Activated CD8-positive, alpha-beta T cell treated with anti-CD3 and anti-CD28 coated beads, Interleukin-2, amount 10 ng/mL, durations not matched to agents 7 days and 5 days (primary cell): ENCODE measurements at places on chromosomes 16 and 17. TPM values are rescaled to one million over a fixed set of nuclear protein-coding genes. Genes with fewer than 3 reads are reported as not detected.
A peak's percentile ranks its signal among the peaks of the same experiment; 100 is the strongest.

ABAT gene
- total RNA-seq, result 2.9 TPM

DNA sequence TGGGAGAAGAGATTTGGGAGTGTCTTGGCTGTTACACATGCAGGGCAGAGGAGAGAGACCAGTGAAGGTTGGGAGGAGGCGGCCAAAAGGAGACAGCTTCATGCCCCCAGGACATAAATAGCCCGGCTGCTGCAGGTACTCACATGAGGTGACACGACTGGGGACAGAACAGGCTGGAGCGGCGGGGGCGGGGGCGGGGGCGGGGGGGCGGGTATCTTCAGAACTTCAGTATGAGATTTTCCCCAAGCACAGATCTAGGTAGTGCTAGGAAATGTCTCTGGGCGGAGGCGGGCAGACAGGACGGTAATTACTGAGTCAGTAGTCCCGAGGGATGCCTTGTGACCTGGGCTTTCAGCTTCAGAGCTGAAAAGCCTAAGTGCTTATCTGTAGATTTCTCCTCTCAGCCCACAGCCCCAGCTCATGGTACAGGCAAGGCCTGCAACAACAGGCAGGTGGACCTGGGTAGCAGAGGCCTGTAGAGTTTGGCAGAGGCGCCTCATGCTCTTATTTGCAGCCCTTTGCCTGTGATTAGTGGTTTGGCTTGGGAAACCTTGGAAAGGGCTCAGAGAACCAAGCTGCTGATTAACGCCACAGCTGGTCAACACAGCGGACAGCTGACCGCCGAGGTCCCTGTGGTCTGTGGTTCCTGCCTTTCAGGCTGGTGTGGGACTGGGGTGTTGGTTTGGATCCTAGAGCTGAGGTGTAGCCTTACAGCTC is 24.5 kb downstream of the UNK start:
- H3K27ac ChIP-seq, result no peak overlapping the region
- H3K4me3 ChIP-seq, result no peak overlapping the region
- H3K27me3 ChIP-seq, result no peaks in the 10 kb centered on the region
- H3K36me3 ChIP-seq, result peaks cover 11% of the 10 kb centered on the region

NT5M gene
- total RNA-seq, result 9.0 TPM

DNA sequence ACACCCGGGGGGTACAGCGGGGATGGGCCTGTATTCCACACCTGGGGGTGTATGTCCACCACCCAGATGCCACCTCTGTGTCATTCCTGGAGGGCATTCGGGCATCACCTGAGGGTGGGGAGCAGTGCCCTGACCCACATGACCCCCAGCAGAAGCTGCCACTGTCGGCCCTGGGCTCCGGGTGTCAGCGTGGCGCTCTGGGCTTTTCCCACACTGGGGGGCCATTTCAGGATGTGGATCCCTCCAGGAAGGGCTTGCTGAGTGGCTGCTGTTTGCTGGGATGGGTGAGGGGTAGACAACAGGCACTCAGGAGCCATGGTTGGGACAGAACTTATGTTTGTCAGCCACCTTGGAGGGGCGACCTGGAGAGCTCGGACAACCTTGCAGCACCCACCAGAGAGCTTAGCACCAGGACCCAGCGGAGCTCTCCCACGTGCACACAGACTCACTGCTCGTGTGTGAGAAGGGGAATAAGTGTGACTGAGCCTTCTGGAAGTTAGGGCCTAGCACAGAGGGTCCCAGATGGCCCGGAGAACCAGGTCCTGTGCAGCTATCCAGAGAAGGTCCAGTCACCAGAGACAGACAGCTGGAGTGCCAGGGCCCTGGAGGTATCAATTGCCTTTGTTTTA is 102.7 kb downstream of the METRNL start:
- peak; percentile 15 for DNase-seq
- no peak overlapping the region for H3K27ac ChIP-seq
- no peak overlapping the region for H3K4me3 ChIP-seq
- H3K4me1 ChIP-seq, result no peaks in the 10 kb centered on the region
- no peaks in the 10 kb centered on the region for H3K36me3 ChIP-seq
- H3K27me3 ChIP-seq, result peaks cover 7% of the 10 kb centered on the region

DNA sequence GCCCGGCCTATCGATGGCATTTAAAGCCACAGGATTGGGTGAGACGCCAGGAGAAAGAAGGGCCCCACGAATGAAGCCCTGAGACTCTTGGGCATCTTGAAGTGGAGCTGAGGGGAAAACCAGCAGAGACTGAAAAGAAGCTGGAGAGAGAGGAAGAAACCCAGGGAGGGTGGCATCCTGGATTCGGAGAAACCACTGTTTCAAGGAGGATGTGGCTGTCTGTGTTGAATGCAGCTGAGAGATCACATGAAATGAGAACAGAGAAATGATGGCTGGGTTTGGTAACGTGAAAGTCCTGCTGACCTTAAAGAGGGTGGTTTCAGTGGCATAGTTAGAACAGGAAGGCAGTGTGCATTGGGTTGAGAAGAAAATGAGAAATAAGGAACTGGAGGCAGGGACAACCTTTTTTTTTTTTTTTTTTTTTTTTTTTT is 3.8 kb downstream of the TNFSF12 start:
- peaks cover 78% of the 10 kb centered on the region for H3K4me1 ChIP-seq
- H3K4me3 ChIP-seq, result peak overlapping the region; percentile 60
- H3K36me3 ChIP-seq, result peaks cover 61% of the 10 kb centered on the region
- no peaks in the 10 kb centered on the region for H3K27me3 ChIP-seq

DNA sequence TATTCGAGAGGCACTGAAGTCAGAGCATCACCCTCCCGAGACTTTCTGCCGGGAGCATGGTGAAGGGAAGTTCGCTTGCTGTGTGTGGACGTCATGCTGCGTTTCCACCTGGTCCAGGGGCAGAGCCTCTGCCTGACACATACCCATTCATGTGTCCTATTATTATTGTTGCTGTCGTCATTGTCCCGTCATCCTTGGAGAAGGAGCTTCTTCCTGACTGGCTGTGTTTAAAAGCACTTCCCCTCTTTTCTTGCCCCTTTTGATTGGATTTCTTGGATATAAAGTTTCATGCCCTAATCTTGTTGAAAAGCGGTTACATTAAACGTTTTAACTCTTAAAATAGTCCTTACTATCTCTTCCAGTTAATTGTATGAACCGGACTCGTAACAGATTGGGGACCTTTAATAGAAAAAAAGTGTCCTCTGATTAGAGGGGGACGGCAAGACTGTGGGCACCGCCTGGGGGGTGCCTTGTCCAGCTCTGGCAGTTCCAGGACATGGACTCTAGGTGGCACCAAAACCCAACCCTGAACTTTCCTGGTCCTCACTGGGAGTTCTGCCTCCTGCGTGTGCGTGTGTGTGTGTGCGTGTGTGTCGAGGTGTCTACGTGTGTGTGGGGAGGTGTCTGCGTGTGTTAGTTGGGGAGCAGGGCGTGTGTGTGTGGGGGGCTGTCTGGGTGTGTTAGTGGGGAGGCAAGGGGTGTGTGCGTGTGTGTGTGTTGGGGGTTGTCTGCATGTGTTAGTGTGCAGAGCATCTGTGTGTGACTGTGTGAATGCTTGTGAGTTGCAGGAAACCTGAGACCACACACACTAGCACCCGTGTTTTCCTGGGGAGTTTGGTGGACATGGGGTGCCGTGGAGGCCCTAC is 133.3 kb upstream of the CIBAR2 start:
- peaks cover 10% of the 10 kb centered on the region for H3K4me1 ChIP-seq
- H3K27me3 ChIP-seq, result peaks cover 6% of the 10 kb centered on the region
- no peaks in the 10 kb centered on the region for H3K36me3 ChIP-seq
- DNase-seq, result peak; percentile 70

DNA sequence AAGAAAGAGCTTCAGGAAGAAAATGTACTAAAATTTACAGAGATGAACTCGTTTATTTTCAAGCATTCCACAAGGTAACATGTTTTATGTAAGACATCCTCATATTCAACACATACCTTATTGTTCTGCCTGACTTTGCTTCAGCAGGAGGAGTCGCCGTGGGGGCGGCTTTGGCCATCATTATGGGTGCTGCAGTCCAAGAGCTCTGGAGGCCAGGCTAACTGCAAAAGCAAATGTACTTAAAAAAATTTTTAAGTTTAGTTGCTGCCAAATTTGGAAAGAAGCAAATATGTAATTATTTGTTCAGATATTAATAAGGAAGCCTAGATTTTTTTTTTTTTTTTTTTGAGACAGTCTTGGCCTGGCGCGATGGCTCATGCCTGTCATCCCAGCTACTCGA is 4.1 kb upstream of the SPG7 start:
- H3K27me3 ChIP-seq, result no peaks in the 10 kb centered on the region
- no peaks in the 10 kb centered on the region for H3K36me3 ChIP-seq
- no peak overlapping the region for H3K27ac ChIP-seq
- H3K4me3 ChIP-seq, result no peak overlapping the region
- peaks cover 28% of the 10 kb centered on the region for H3K4me1 ChIP-seq

DNA sequence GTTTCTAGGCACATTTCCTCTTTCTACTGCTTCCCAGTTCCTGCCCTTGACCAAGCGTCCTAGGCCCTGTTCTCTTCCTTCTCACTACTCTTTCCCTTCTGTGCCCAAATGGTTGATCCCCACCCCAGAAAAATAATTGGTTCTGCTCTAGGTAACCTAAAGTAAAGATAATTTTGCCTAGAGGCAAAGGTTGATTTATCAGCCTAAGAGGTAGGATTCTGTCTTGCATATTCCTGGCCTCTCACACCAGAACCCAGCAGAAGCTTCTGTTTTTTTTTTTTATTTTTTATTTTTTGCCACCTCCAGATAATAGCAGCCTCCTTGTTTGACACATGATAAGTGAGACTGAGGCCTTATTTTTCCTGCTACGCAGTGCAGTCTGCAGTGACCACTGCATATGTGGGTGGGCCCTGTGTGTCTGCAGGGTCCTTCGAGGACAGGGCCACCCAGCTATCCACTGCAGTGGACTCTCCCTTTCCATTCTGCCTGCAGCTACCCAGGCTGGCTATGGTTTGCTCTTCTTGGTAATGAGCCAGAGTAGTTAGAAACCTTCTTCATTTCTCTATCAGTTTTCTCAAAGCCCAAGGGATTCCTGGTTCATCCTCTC is 701 bp downstream of the PIPOX start:
- no peak for DNase-seq
- H3K27me3 ChIP-seq, result peaks cover 10% of the 10 kb centered on the region
- no peak overlapping the region for H3K4me3 ChIP-seq
- no peaks in the 10 kb centered on the region for H3K36me3 ChIP-seq

PYY gene
- not detected for total RNA-seq

GRCh38 chr17:49910094-49910857 is 58.7 kb upstream of the DLX4 start:
- no peak overlapping the region for H3K4me3 ChIP-seq
- H3K36me3 ChIP-seq, result no peaks in the 10 kb centered on the region
- peaks cover 54% of the 10 kb centered on the region for H3K27me3 ChIP-seq
- DNase-seq, result no peak
- H3K4me1 ChIP-seq, result peaks cover 4% of the 10 kb centered on the region

DNA sequence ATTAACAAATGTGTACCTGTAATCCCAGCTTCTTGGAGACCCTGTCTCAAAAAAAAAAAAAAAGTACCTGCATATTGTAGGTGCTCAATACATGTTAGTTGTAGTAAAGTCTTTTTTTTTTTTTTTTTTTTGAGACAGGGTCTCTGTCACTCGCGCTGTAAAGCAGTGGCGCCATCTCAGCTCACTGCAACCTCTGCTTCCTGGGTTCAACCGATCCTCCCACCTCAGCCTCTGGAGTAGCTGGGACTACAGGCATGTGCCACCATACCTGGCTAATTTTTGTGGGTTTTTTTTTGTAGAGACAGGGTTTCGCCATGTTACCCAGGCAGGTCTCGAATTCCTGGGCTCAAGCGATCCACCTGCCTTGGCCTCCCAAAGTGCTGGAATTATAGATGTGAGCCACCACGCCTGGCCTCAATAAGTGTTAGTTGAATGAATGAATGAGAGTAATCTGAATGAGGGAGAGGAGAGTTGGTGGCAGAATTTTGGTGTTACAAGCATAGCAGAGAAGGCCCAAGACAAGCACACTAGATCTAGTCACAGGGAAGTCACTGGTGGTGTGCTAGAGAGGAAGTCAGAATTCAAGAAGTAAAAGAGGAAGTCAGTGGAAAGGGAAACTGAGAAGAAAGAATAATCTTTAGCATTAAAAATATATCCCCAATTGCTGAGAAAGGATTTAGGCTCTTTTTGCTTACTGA is 9.4 kb upstream of the MYL4 start:
- DNase-seq, result no peak
- peaks cover 4% of the 10 kb centered on the region for H3K36me3 ChIP-seq
- H3K4me3 ChIP-seq, result no peak overlapping the region

DNA sequence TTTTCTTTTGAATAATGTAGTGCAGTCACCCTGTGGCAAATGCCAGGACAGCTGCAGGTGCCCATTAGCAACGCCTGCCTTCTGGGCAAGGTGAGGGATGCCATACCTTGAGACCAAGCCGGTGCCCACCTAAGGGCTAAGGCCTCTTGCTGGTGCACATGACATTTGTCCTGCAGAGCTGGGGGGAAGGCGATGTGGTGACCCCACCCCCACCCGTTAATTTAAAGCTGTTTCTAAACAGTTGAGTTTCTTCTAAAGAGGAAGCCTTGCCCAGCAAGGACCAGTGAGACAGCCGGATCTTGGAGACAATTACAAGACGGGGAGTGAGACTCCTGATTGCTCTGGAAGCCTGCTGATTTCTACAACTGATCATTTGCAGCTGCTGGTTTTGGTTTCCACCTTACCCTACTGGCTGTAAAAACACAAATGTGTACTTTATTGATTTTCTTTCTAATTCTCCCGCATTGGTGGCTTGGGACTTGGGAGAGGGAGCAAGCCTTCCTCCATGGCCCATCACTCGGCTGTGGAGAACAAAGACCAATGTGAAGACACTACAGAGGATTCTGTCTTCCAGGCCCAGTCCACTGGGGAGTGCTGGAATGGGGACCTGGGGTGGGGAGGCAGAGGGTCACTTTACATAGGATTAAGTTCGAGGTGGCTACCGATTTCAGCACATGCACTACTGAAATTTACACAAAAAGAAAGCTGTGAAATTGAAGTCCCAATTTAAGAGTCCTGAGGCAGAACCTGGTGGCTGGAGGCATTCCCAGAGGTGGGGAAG is 2.7 kb downstream of the CDK5R1 start:
- H3K4me1 ChIP-seq, result peaks cover 66% of the 10 kb centered on the region
- peaks cover 27% of the 10 kb centered on the region for H3K36me3 ChIP-seq
- peak overlapping the region; percentile 80 for H3K4me3 ChIP-seq
- no peak for DNase-seq
- peak overlapping the region; percentile 46 for H3K27ac ChIP-seq

SKAP1 gene
- total RNA-seq, result 94.1 TPM

DNA sequence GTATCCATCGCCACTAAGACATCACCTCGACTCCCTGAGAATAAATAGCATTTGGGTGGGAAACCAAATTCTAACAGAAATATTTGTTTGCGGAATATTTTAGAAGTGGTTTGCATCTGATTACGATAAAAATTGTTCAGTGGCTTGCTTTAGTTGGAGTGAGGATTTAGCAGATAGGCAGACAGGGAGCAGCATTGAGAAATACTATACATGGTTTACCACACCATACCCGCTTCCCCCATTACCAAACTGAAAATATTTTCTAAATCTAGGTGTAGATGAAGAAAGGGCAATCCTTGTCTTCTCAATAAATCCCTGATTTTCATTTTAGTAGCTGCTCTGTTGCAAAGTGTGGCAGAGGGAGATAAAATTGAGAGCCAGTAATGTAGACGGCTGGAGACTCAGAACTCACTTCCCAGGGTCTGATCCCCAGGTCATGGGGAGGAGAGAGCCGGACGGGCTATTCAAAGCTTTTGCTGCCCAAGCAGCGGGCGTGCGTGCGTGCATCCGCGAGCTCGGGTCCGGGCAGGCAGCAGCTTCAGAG is 808 bp upstream of the BAHCC1 start:
- peak overlapping the region; percentile 17 for H3K4me3 ChIP-seq
- no peak for DNase-seq
- H3K36me3 ChIP-seq, result peaks cover 9% of the 10 kb centered on the region
- no peak overlapping the region for H3K27ac ChIP-seq

GPRC5B gene
- not detected for total RNA-seq

MT1G gene
- 30.6 TPM for total RNA-seq
